ENCODE measurements at places on chromosomes 13 and 19.
A peak's percentile ranks its signal among the peaks of the same experiment; 100 is the strongest.

- no peak for DNase-seq
These were observed 91.4 kb downstream of the ATP11A start for GRCh38 chr13:112781287-112781686.

GRCh38 chr13:41315443-41316047 is 4.5 kb downstream of the NAA16 start:
- no peak for DNase-seq

DNA sequence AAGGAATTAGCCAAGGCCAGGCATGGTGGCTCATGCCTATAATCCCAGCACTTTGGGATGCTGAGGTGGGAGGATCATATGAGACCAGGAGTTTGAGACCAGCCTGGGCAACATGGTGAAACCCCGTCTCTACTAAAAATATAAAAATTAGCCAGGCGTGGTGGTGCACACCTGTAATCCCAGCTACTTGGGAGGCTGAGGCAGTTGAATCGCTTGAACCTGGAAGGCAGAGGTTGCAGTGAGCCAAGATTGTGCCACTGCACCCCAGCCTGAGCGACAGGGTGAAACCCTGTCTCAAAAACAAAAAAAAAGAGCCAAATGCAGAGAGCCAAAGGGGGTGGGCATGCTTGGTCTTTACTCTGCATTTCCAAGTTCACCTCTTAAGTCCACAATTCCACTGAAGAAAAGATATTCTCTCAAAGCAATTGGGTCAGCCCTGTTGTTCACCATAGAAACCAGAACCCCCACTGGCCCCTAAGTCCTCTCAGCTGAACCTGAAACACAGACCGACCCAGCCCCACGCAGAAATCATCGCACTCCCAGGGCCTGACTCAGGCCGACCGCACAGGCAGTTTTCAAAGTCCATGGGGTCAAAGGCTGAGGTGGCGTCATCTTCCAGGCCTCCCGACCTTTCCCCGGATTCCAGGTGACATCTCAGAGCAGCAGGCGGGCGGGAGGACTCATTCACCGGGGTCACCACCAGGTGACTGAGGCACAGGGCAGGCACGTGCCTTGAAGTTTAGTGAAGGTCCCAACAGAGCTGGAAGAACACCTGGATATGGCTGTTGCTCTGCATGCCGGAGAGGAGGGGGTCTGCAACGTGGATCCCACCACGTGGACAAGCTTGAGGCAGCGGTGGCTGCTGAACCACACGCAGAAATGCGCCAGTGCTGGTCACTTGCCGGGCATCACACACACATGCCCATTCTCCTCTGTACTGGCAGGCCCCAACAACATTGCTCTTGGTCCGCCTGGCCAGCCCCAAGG is 33.1 kb downstream of the SLC25A42 start:
- DNase-seq = no peak

DNA sequence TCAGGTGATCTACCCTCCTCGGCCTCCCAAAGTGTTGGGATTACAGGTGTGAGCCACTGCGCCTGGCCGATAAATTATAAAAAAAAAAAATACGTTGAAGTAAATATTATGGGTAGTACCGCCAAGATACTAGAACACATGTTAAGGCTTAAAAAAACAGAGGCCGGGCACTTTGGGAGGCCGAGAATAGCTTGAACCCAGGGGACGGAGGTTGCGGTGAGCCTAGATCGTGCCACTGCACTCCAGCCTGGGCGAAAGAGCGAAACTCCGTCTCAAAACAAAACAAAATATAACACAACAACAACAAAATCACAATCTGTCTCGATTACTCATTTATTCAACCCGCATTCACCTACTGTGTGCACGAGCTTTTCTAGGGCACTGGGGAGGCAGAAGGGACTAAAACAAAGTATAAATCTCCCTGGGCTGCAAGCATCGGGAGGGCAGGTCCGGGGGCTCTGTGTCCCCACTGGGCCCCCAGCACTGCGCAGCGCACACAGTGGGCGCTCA is 1.3 kb upstream of the BICRA start:
- DNase-seq = no peak

DNA sequence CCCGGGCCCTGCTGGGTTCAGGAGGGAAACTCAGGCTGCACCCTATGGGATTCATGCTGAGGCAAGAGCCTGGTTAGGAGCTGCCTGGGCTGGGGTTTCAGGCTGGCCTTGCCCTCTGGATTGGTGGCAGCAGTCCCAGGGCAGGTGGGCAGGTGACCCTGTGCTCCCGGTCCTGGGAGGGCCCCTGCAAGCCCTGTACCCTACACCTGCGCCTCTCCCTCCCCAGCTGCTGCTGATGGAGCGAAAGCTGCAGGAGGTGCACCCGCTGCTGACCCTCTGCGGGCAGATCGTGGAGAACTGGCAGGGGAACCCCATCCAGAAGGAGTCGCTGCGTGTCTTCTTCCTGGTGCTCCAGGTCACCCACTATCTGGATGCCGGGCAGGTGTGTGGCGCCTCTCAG is 20.4 kb downstream of the MAU2 start:
- DNase-seq = no peak

DNA sequence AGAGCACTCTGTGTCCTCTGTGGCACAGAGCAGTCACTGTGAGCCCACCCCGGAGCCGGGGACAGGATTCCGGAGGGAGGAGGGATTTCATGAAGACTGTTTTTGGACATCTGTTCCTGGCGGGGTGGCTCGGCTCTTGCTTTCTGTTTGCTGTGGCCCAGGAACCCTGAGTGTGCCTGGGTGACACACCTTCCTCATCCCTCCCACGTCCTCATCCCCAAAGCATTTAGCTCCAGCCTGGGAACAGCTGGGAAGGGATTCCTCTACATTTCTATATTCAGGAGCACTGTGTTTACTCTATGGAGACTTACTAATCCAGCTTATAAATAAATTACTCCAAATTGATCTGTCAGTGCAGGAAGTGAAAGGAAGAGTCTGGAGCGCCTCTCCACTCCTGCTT is 97.8 kb upstream of the UBL3 start:
- DNase-seq = no peak

- no peak for DNase-seq
These were observed 166.9 kb downstream of the DLEU7 start for GRCh38 chr13:50676602-50677001.

GRCh38 chr19:9009935-9010651 is at the start of gene MUC16:
Gene MUC16 (minus strand): TSS chr19:9010409.
- no peak for DNase-seq

DNA sequence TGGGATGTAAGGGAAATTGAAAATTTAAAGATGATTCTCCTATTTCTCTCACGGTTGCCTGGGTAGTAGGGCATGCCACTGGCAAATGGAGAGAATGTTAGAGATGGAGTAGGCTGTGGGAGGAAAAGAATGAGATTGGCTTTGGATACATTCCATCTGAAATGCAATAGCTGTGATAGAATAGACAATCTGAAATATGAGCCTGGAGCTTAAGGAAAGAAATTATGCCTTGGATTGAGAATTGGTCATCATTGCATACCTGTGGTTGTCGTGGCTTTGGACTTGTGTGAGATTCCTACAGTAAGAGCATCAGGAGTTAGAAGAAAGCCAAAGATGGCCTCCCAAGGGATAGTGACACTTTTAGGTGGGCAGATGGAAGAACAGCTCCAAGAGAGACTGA is 305.1 kb upstream of the SLC10A2 start:
- DNase-seq = no peak

DNA sequence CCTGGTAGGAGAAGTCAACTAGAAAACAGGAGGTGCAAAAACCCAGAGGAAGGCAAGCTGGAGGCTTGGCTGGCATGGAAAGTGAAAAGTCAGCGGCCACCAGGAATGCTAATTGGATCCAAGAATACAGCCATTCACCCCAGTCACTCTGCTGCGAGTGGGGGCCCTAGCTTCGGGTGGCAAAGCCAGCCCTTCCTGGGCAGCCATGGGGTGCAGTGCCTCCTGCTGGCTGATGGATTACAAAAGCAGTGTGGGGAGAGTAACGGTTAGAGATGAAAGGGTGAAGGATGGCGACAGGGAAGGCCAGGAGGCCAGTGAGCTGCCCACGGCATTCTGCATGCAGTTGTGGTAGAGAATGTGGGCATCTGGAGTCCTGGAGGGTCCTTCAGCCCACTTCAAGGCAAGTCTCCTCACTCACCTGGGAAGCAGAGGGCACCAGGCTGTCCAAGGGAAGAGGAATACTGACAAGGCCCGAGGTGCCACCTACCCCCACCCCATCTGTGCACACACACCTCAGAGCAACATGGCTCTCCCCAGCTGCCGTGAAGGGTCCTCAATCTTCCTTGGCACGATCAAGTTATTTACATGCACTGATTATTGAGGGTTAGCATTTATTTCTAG is 20.3 kb upstream of the EPHX3 start:
- DNase-seq = no peak

DNA sequence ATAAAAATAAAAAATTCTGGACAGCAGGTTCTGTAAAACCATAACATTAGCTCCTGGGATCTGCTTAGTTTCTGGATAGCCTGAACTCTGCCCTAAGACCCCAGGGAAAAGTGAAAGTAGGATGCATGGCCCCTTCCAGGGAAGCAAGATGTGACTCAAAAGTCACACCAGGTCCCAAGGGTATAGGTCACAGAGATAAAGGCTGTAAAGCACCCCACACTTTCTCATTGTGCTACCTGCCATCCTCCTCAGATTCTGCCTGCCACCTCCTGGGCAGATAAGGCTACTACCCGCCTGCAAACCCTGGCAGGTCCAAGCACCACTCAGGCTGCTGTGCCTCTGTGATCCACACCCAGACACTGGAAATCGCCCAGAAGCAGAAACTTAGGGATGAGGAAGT is 20.6 kb downstream of the FFAR2 start:
- DNase-seq = peak; percentile 73

DNA sequence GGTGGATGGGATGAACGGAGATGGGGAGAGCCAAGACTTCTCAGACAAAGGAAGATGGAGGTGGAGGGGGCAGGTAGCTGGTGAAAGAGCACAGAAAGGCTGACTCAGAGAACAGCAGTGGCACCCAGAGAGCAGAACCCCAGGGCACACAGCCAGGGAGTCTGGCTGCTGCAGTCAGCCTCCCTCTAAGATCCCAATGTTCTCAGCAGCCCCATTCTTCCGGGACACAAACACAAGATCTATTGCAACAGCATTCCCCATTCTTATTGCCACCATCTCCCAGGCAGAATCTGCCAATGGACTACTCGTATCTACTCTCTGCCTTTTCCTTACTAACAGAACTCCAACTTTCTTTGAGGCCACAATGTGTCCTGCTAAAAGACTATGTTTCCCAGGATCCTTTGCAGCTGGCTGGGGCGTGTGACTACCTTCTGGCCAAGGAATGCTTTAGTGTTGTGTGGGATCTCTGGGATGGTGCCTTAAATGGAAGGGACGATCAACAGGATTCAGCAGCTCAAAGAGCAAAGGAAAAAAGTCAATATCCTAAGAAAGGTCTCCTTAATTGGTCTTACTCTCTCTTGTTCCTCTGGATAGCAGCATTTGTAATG is 7.5 kb downstream of the THAP8 start:
- no peak for DNase-seq

DNA sequence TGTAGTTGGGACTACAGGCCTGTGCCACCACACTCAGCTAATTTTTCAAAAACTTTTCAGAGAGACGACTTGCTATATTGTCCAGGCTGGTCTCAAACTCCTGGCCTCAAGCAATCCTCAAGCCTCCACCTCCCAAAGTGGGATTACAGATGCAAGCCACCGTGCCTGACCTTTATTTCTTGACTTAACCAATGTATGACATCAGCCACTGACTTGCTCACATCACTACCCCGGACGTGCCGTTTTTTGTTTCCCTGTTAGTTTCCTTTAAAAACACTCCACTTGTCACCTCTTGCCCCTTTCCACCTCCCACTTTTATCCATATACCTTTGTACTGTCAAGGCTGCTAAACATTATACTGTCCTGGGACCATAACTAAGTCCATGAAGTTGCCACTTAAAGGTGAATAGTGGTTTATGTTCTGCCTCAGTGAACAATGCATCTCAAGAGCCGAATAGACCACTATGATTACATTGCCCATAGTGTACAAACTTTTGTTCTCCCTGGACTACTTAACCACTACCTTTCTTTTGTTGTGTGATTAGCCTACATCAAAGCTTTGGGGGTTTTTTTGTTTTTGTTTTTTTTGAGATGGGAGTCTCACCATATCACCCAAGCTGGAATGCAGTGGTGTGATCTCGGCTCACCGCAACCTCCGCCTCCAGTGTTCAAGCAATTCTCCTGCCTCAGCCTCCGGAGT is 2.3 kb upstream of the EPHX3 start:
- DNase-seq = no peak
